Activated naive CD8-positive, alpha-beta T cell treated with anti-CD3 and anti-CD28 coated beads, Interleukin-2, amount 10 ng/mL, durations not matched to agents 7 days and 5 days (primary cell): ENCODE measurements at places on chromosomes 5 and 9.
A peak's percentile ranks its signal among the peaks of the same experiment; 100 is the strongest.

DNA sequence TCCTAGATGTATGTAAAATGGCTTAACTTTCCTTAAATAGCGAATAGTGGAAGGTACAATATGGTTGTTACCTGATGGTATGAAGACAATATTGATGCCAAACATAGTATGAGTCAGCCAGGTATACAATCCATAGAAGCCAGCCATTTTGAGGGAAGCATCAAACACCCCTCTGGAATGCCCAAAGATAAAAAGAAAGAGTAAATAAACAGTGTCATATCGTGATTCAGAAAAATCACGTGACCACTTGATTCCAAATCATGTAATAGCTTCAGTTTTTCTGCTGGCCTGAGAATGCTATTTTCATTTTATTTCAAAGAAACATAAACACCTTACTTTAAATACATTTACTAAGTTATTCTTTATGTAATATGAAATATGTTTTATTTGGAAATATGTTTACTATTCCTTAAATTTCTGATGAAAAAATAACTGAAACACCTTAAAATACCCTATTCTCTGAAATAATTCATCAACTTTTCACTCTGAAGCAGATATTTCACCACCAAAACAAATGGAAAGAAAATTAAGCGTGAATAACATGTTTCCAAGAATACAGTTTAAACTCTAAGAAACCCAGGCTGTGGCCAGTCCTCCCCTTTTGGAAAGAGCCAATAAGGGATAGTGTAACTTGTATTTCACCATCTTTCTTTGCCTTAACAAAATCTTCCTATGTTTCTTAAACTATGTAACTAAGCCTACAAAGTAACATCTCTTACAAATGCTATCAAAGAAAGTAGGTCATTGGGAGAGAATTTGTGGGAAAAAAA is 24.8 kb upstream of the CTNNAL1 start:
- H3K27me3 ChIP-seq = no peaks in the 10 kb centered on the region
- no peaks in the 10 kb centered on the region for H3K4me1 ChIP-seq
- H3K27ac ChIP-seq = no peak overlapping the region
- no peak for DNase-seq

DNA sequence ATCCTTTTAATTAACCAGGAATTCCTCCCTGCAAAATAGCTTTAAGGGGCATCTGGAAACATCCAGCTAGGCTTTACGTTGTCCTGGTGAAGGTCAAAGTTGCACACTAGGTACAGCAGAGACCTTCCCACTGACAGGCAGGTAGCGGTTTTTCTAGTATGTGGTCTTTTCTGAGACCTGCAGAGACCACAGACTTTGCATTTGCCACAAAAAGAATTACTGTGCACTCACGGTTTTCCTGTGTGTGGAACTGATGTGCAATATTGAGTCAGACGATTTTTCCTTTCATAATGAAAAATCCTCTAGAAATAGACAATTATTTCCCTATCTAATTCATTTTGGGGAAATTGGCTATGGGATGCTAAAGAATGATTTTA is 417.0 kb upstream of the ADAMTSL1 start:
- peaks cover 2% of the 10 kb centered on the region for H3K4me1 ChIP-seq
- H3K36me3 ChIP-seq = no peaks in the 10 kb centered on the region
- no peak overlapping the region for H3K4me3 ChIP-seq
- no peak overlapping the region for H3K27ac ChIP-seq
- H3K27me3 ChIP-seq = no peaks in the 10 kb centered on the region
- no peak for DNase-seq

GRCh38 chr5:6753851-6754250 is 40.6 kb downstream of the TENT4A start:
- no peaks in the 10 kb centered on the region for H3K27me3 ChIP-seq
- peaks cover 35% of the 10 kb centered on the region for H3K36me3 ChIP-seq
- no peak overlapping the region for H3K4me3 ChIP-seq
- H3K4me1 ChIP-seq = peaks cover 11% of the 10 kb centered on the region
- no peak for DNase-seq

DNA sequence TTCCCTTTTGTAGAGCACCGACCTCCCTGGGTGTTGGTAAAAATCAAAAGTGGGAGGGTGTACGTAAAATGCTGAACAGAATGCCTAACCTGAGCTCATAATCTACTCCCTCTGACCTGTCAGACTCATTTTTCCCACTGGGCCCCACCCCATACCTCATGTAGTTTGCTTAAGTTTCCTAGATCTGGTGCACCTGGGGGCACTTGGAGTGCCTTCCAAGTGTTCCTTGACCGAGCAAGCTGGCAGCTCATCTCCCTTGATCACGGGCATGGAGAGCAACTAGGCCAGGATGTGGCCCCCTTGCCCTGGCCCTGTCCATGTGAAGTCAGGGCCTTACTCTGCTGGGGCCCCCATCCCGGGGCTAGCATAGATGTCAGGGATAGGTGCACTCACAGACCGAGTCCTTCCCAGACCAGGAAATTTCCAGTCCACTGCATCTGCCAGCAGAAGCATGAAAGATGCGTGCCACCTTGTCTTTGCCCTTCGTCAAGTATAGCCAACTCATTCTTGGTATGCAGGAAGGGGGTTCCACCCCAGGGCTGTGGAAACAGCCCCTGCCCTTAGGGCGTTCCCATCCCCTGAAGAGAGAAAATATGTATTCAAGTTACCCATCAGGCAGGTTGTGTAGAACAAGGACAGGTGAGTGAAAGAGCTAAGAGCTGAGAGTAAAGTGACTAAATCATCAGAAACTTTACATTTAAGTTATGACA is 41.9 kb downstream of the SLC22A5 start:
- peak; percentile 62 for DNase-seq
- H3K4me1 ChIP-seq = peaks cover 61% of the 10 kb centered on the region
- H3K27me3 ChIP-seq = no peaks in the 10 kb centered on the region
- H3K4me3 ChIP-seq = peak overlapping the region; percentile 100
- peak overlapping the region; percentile 100 for H3K27ac ChIP-seq
- H3K36me3 ChIP-seq = peaks cover 31% of the 10 kb centered on the region

DNA sequence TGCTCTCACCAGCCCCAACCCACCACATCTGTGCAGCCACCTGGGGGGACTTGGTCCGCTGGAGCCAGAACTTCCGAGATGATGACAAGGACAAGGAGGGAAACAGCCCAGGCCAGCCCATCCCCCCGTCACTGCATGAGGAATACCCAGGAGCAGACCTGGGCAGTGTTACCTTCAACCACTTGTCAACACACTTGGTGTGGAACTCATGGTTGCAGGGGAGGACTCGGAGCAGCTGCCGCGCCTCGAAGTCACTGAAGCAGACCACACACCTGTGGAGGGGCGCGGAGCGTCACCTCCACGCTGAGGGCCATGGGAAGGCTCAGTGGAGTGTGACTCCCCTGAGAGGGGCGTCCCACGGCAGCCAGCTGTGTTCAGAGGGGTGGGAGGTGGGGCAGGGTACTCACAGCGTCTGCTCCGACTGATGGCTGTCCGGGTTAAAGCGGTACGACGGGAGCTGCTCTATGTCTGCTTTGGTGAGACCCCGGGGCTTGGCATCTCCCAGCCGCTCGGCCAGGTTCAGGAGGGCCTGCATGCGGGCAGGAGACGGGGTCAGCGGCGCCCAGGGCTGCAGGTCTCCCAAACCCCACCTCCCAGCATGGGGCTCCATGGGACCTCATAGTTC is 8.0 kb downstream of the RNF44 start:
- no peak for DNase-seq
- no peaks in the 10 kb centered on the region for H3K27me3 ChIP-seq
- peak overlapping the region; percentile 85 for H3K4me3 ChIP-seq
- peaks cover 42% of the 10 kb centered on the region for H3K4me1 ChIP-seq
- peak overlapping the region; percentile 91 for H3K27ac ChIP-seq

GRCh38 chr5:13658761-13659160 is 285.7 kb downstream of the DNAH5 start:
- H3K4me3 ChIP-seq = no peak overlapping the region
- no peaks in the 10 kb centered on the region for H3K27me3 ChIP-seq
- DNase-seq = no peak

DNA sequence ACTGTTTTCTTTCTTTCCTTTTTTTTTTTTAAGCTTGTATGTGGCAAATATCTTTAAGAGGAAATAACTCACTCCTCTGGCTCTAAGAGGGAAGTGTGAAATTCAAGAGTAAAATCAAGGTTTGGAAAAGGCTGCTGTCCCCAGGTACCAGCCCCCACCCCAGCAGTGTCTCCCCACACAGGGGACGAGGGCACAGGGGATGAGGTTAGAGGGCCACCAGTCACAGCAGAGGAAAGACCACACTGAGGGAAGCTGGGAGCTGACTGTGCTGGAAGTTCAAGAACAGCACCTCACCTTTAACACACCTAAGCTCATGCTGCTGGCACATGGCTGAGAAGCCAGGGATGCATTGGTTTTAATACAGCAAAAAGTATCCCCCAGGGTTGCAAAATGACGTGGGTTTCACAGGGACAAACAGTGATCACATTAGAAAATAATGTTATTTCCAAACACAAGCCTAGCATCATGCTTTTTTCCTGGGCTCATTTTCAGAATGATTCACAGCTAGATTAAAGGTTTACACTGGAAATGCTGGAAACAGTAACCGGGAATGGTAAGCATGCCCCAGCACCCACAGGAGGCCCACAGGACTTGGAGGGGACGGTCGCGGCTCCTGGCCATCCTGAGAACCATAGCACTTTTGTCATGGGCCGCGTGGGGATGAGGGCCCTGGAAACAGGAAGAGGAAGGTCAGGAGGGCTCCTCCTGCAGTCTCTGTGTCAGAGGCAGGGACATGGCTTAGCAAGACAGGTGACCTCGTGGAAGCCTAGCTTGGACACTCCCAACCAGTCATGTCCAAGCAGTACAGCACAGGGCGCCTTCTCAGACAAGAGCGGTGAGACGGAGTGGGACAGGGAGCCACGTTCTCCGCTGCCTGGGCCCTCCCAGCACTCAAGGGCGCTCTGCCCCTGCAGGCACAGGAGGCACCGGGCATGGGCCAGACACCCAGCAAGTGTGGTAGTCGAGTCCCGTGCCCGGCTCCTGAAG is 6.9 kb downstream of the LPCAT1 start:
- peak; percentile 13 for DNase-seq
- no peak overlapping the region for H3K27ac ChIP-seq
- H3K4me1 ChIP-seq = peaks cover 19% of the 10 kb centered on the region
- peaks cover 3% of the 10 kb centered on the region for H3K36me3 ChIP-seq

- no peaks in the 10 kb centered on the region for H3K4me1 ChIP-seq
- no peak overlapping the region for H3K27ac ChIP-seq
- no peaks in the 10 kb centered on the region for H3K36me3 ChIP-seq
- no peaks in the 10 kb centered on the region for H3K27me3 ChIP-seq
- no peak for DNase-seq
Measured at GRCh38 chr5:25713259-25713658, 1068.5 kb upstream of the CDH10 start.
